SJSA1 (cell line): ENCODE measurements at places on chromosomes 11 and 22. TPM values are rescaled to one million over a fixed set of nuclear protein-coding genes. Genes with fewer than 3 reads are reported as not detected.
A peak's percentile ranks its signal among the peaks of the same experiment; 100 is the strongest.

- DNase-seq = no peak
Observed at GRCh38 chr11:61696602-61697001, 16.4 kb downstream of the DAGLA start.

DNA sequence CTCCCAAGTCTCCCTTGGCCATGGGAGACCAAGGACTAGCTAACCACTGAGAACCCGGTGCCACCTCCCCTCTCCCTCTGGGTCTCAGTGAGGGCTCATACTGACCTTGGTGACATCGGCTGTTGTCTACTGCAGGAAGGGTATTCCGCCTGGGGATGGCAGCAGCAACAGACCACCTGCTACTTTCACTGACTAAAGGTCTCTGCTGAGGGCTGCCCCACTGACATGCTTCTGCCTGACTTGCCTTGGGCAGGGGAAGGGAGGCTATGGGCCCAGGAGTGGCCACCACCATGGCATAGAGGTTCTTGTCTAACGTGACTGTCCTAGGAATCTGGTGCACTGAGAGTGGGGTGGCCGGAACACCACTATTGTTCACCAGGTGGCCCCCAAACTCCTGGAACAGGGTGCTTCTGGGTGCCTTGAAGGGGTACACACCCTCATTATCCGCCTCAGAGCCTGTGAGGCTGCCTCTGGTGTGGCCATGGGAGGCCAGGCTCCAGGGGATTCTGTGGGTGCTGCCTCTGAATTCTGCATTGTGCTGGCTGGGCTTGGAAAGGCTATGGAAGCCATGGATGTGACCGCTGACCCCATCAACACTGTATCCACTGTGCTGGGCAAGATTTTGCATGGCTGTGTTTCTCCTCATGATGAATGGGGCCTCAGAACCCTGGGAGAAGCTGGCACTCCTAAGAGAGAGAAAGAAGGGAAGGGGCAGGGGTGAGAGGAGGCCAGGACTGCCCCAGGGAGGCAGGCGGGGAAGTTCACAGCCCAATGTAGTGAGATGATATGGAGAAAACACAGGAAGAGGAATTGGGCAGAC is 38.3 kb downstream of the GAB4 start:
- DNase-seq = no peak

GRCh38 chr11:58776891-58777710 is 45.4 kb upstream of the GLYAT start:
- no peak for DNase-seq

- no peak for DNase-seq
Observed at GRCh38 chr11:20672575-20672974, 3.2 kb downstream of the NELL1 start.

The PARVG gene
- not detected in 2 replicates for total RNA-seq

DNA sequence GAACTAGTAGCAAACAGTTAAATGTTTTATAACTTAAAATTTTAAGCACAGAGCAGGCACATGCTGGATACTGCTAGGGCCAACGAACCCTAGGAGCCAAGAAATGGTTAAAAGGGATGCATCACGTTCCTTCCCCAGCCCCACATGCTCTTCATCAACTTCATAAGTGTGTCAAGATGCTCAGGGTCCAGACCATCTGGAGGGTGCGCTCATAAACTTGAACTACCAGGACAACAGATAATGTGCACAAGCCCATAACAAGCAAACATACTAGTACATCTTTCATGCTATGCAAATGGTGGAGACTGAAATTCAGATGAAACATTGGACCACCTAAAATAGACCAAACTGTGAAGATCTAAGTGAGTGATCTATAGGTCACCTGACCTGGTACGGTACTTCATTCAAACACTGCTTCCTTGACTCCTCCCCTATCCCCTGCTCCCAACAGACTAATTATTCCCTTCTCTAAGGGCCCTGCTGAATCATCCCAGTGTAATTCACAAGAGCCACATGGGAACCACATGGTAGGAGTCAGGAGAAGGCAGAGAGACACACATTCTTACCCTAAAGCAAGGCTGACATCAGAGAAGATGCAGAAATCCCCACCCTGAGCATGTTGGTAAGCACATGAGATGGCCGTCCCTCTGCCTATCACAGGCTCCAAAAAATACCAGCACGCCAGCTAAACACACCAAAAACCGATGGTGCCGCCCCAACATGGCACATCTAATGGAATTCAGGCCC is 83.9 kb downstream of the ETS1 start:
- DNase-seq = peak; percentile 73

- peak; percentile 11 for DNase-seq
Observed at GRCh38 chr11:23732026-23732425, 764.8 kb upstream of the LUZP2 start.

DNA sequence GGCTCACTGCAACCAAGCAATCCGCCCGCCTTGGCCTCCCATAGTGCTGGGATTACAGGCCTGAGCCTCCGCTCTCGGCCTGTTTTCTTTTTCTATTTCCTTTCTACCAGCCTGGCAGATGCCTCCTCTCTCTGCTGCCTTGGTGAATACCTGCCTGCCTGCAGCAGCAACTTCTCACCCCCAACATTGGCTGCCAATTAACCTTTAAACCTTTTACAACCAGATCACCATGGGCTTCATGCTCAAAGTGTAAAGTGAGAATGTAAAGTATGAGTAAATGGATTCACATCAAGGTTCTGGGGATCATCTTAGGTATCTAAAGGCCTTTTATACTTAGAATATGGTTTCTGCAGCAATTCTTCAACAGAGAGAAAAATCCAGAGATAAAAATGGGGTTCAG is 13.0 kb upstream of the FCHSD2 start:
- DNase-seq = no peak

DNA sequence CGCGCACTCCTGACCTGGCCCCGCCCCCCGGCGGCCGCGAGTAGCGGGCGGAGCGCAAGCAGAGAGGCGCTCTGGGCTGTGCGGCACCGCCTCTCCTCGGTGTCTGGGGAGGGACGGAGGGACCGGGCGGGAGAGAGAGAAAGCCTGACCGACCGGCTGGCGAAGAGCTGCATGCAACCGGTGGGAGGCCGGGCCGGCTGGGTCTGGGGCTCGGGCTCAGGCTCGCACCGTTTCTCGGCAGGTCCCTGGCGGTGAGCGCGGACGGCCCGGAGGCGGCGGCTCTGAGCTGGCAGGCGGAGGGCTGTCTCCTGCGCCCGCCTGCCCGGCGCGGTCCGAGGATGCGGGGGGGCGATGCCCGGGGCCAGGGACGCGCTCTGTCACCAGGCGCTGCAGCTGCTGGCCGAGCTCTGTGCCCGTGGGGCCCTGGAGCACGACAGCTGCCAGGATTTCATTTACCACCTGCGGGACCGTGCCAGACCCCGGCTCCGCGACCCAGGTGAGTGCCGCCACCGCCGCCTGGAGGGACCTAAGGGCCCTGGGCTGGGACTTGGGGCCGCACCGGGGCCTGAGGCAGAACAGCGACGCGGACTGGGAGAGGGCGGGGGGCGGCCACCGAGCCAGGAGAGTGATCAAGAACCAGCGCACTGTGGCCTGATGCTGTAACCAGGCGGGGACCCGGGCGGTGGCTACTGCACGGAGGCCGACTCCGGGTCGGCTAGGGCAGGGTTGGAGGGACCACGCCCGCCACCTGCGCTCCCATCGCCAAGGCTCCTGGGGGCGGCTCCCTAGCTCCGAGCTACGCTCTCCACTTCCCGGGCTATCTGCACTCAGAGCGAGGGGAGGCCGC is at the start of gene SYT9:
Gene SYT9 (plus strand): TSS at position 69 of the 847 bp plus-strand sequence. CDS start 283 bp downstream, at position 352.
- DNase-seq = peak; percentile 12

The SPA17 gene
- 2.6 and 5.5 TPM in 2 replicates for total RNA-seq

GRCh38 chr11:58625826-58626460 is 3.5 kb downstream of the CNTF start:
- DNase-seq = no peak

- no peak for DNase-seq
Observed at GRCh38 chr11:99739464-99740089, 718.8 kb downstream of the CNTN5 start.

The RAC2 gene
- 2.0 and 2.1 TPM in 2 replicates for total RNA-seq

The BIRC3 gene
- total RNA-seq = 0.68 and 5.3 TPM in 2 replicates

- DNase-seq = peak; percentile 80
Observed at GRCh38 chr11:10322830-10323792, 18.2 kb downstream of the ADM start.

The CTSF gene
- total RNA-seq = 4.9 and 5.6 TPM in 2 replicates

DNA sequence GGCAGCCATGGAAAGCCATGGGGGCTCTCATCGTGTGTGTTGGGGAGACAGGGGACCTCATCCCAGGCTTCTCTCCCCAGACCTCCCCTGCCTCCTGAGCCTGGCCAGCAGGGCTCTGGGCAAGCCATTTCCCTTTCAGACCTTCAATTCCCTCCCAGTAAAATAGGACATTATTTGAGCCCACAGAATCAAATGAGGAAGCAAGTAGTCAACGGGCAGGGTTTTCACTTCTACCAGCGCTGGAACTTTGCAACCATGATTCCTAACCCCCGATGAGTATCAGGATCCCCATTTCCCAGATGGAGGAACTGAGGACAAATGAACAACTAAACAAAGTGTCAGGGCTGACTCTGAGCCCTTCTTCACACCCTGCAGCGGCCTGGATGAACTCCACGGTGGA is 48.9 kb upstream of the TCF20 start:
- DNase-seq = no peak

The BEST1 gene
- total RNA-seq = 0.74 TPM in 1 of 2 replicates, not detected in the other

- DNase-seq = no peak
Observed at GRCh38 chr11:16911186-16911585, 103.0 kb downstream of the PLEKHA7 start.

- DNase-seq = no peak
Observed at GRCh38 chr11:100619484-100619883, 67.6 kb upstream of the ARHGAP42 start.

The GP1BB gene
- 0.53 and 4.9 TPM in 2 replicates for total RNA-seq

The APOA4 gene
- total RNA-seq = not detected in 2 replicates

DNA sequence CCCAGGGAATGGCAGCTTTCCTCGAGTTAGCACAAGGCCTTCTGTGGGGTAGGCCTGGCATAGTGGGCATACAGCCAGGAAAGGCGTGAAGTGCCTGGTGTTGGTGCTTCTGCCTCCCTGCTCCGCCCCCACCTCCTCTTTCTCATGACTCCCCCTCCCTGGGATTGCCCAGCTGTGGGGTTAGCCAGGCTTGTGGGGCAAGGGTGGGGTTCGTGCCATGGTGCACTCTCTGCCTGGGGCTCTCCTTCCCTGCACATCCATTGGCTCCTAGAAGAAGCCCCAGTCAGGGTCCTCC is 236.8 kb upstream of the NCAM1 start:
- DNase-seq = no peak
